ENCODE measurements at places on chromosomes 16 and 17. TPM values are rescaled to one million over a fixed set of nuclear protein-coding genes. Genes with fewer than 3 reads are reported as not detected.

CDRT15L2 gene
- not detected for total RNA-seq

ASIC2 gene
- not detected for total RNA-seq

COX10 gene
- 32.5 TPM for total RNA-seq

C16orf90 gene
- not detected for total RNA-seq

SLC46A1 gene
- total RNA-seq, result 3.0 TPM

ST6GALNAC1 gene
- total RNA-seq, result 0.89 TPM

Measured in activated CD4-positive, alpha-beta T cell treated with anti-CD3 and anti-CD28 coated beads for 36 hours (primary cell).